ENCODE measurements at places on chromosomes 5 and 9.
A peak's percentile ranks its signal among the peaks of the same experiment; 100 is the strongest.

DNA sequence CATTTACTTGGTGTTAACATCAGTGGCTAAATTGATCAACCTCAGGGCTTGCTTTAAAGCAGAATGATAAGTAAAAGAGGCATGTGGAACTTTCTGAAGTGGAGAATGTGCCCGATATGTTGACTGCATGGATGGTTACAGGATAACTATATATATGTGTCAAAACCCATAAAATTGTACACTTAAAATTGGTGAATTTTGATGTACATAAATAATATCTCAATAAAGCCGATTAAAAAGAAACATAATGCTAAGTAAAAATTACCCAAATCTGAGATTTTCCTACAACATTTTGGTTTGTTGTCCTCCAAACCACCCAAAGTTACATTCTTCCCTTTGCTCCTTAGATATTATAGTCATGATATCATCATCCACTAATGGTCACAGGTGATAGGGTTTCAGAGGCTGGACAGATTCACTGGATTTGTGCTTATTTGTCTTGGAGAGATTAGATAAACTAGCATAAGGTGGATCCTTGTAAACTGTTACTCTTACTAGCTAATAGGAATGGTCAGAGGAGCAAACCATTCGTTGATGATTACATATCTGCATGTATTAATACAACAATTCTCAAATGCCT lies 119.7 kb upstream of the RPS23 start:
- no peak for DNase-seq

DNA sequence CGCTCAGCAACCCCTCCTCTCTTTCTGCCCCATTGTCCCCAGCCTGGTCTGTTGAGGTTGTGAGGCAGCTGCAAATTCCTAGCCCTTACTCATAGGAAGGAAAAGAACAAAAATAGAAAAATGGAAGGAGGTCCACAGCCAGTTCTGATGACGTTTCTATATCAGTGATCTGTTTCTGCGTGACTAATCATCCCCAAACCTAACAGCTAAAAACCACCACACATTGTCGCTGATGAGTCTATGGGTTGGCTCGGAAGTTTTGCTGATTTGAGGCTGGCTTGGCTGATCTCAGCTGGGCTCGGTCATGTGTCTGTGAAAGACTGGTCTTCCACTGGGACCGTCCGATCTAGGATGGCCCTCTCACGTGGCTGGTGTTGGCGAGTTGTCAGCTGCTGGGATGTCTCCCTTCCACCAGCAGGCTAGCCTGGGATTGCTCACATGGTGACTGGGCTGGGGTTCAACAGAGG lies 200.6 kb upstream of the ZNF618 start:
- no peak for DNase-seq

- no peak for DNase-seq
These were observed 2.1 kb downstream of the BTNL9 start for GRCh38 chr5:181042036-181042713.

DNA sequence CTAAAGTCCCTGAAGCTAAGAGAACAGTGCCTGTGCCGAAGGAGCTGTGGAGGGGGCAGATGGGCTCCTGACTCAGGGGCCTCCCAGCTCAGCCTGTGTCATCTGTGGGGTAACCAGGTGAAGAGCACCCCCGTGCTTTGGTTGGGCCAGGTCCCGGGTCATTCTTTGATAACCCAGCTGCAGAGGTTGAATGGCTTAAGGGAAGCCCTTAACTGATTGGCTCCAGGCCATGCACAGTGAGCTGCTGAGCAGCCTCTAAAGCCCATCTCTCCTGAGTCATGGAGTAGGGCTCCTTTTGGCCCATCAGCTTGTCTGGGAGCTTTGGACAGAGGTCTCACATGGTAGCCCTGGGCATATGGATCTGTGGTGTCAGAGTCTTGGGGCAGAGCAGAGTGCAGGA lies 28.7 kb downstream of the COL27A1 start:
- no peak for DNase-seq

DNA sequence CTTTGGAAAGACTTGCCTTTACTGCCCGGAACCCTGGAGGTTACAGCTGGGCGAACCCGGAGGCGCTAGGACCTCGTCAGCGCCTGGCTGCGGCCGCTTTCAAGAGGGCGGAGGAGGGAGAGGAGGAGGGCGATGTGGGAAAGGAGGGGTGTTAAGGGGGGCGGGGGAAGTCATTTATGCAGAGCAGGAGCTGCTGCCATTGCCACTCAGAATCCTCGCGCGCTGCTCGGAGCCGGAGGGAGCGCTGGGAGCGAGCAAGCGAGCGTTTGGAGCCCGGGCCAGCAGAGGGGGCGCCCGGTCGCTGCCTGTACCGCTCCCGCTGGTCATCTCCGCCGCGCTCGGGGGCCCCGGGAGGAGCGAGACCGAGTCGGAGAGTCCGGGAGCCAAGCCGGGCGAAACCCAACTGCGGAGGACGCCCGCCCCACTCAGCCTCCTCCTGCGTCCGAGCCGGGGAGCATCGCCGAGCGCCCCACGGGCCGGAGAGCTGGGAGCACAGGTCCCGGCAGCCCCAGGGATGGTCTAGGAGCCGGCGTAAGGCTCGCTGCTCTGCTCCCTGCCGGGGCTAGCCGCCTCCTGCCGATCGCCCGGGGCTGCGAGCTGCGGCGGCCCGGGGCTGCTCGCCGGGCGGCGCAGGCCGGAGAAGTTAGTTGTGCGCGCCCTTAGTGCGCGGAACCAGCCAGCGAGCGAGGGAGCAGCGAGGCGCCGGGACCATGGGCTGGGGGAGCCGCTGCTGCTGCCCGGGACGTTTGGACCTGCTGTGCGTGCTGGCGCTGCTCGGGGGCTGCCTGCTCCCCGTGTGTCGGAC lies at the start of gene PCSK5:
PCSK5 (plus strand) TSS at position 202 of the 805 bp plus-strand sequence; CDS start at position 711, 509 bp downstream.
- peak; percentile 73 for DNase-seq
